ENCODE measurements at places on chromosomes 7 and 10.
A peak's percentile ranks its signal among the peaks of the same experiment; 100 is the strongest.

GRCh38 chr7:84274029-84274638 is 79.5 kb upstream of the SEMA3A start:
- DNase-seq = no peak

DNA sequence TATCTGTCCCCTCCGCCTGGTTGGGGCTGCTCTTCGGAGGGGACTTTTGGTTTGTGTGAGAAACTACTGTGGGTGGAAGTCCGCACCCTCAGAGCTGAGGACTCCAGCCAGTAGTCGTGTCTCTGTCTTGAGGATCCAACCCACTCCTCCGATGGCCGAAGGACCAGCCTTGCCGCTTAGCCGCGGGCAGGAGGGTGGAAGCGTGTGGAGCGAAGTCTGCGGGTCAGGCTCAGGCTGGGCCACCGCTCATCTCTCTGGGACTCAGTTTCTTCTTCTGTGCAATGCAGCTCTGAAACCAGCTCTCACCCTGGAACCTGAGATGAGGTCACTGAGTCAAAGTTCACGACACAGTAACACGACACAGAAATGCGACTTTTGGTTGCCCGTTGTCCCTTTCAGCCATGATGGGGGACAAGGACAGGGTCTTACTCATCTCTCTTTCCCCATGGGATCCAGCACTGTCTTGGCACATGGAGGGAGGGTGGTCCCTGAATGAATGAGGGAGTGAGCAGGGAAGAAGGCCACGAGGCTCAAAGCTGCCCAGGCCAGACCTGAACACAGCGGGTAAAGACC is 133.3 kb upstream of the PODXL start:
- no peak for DNase-seq

GRCh38 chr10:2543142-2543886 is 524.0 kb upstream of the PFKP start:
- DNase-seq = no peak

DNA sequence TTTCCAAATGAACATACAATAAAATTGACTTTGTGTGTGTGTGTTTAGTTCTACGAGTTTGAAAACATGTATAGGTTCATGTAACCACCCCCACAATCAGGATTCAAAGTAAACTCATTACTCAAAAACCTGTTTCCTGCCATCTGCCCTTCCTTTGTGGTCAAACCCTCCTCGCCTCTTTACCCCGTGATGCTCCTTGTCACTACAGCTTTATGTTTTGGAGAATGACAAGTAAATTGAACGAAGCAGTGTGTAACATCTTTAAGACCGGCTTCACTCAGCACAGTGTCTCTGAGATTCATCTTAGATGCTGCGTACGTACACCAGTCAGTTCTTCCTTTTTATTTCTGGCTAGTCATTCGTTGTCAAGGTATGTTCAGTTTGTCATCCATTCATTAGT is 54.6 kb upstream of the MKI67 start:
- DNase-seq = no peak

DNA sequence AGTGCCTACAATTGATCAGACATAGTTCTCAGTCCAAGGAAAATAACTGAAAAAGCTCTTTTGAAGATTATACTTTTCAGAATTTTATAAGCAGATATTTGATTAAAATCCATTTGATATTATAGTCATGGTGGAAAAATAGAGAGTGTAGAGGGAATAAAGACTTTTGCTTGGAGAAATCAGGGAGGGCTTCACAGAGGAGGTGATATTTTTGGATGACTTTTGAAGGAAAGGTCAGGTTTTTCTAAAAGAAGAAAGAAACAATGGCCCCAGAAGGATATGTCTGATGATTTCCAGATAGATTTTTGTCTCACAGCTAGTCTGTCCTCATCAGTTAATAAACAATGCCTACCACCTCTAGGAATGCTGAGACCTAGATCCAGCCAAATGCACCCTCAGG is 806.3 kb upstream of the CELF2 start:
- DNase-seq = no peak

DNA sequence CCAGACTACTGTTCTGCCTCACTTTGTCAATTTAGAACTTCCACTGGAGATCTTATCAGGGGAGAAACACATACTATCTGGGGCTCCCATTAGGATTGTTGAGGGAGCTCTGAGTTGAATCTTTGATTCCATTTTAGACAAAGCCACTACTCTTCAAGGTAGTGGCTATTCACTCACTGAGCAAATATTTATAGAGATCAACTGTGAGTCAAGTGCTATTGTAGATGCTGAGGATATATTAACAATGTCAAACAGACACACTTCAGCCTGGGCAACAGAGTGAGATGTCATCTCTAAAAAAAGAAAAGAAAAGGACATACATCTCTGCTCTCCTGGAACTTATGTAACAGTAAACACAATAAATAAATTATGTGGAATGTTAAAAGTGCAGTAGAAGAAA is 315.3 kb downstream of the PTEN start:
- DNase-seq = no peak

DNA sequence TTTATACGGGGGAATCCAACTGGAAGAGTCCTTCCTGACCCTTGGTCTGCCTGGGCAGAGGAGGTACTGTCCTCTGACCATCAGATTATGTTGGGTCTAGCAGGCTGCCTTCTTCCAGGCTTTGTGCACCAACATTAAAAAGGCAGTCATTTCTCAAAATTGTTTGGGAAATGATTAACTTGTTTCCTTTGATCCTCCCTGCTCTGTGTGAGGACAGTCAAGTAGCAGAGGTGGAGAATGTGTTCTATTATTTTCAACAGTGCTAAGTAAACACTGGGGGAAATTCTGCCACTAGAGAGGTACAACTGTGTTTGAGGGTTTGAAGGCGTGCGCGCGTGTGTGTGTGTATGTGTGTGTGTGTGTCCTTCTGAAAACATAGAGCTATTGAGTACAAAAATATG is 20.6 kb downstream of the ACSL5 start:
- DNase-seq = no peak

- no peak for DNase-seq
Measured at GRCh38 chr10:24343686-24344085, 134.7 kb downstream of the KIAA1217 start.

DNA sequence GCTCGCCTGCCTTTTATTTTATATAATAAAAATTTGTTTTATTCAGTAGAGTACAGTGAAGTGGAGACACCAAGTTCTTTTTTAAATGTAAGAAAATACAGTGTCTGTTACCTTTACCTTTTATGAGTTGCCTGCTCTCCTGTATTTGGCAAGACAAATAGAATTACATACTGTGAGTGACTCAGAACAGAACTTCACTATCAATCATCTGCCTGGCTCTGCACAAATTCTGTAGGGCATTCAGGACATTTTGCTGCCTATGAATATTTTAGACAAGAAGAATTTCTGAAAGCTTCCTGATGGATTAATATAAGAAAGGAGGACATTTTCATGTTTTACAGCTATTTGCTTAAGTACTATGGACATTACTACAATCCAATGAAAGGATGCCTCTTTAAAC is 135.4 kb upstream of the PHF14 start:
- no peak for DNase-seq

DNA sequence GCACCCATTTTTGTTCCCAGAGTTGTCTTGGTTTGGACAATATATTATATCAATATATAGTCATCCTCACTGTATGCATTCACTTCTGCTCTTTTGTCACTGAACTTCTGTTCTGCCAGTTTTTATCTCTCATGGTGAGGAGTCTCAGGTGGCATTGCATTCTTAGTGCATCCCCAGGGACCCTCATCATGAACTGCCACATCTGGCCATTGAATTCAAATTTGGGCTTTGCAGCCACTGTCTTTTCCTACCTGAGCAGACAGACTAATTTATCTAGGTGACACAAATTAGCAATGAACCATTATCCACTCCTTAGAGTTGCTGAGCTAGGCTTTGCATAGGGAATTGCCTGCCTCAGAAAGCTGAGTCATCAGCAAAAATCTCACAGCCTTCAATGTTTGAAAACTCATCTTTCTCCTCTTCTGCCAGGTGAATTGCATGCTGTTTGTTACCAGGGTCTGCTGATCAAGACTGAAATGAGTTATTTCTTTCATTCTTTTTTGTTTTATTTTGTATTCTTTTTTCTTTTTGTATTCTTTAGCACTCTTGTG is 316.8 kb upstream of the MTPN start:
- DNase-seq = no peak

- peak; percentile 33 for DNase-seq
Measured at GRCh38 chr7:130486114-130486953, 5.6 kb upstream of the MEST start.

DNA sequence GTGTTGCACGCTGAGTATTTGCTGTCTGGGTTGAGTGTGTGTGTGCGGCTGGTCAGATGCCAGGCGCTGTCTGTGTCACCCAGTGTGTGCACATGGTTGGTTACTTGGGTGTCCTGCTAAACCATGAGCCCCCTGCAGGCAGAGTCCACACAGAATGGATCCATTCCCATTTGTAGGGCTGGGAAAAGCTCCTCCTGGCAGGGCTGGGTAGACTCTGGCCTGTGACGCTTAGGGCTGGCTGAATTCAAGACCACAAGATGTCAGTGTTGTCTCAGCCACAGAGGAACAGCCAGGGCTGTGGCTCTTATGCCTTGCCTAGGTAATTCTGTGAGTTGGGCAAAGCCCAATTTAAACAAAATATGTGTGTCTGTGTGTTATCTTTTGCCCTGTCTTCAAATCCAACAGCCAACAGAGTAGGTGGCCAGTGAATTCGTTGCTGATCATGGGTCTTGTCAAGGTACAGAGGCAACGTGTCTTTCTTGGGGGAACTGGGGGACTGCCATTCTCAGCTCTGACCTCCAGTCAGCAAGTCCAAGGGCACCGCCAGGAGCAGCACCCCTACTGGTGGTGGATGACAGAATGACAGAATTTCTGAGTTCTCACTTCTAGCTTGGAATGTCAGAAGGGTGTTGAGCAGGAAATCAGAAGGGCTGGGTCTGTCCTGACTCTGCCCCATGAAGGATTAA is 285.1 kb downstream of the CCSER2 start:
- no peak for DNase-seq

- DNase-seq = no peak
Measured at GRCh38 chr10:79308969-79309665, 38.2 kb upstream of the PPIF start.

DNA sequence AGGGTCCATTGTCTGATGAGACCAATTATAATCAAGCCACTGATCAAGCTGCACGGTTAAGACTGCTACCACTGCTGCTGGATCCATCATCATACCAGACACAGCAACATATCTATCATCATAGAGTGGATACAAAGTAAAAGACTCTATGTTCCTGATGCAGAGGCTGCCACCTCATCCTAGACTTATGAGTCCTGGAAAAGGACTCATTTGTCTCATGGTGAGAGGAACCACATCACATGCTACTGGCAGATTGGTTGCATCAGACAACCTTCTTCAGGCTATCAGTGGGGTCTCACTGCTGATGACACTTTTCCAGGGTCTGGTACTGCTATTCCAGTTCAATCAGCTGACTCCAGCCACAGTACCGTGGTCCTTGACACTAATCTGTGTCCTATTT is 79.0 kb downstream of the ABI1 start:
- DNase-seq = no peak

DNA sequence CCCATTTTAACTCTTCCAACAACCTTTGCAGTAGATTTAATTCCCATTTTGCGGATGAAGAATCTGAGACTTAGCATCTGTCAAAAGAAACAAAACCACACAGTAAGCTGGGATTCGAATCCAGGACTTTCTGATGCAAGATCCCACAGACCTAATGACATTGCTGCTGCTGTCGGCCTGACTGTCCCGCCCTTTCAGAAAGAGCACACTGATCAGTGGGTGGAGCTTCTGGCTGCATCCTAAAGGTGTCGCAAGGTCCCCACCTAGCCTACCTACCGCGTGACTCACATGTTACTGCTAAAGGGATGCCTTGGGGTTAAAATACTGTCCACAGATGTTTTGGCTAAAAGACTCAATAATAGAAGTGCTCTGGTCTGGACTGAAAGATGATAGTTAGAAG is 134.7 kb downstream of the EMX2 start:
- DNase-seq = no peak

DNA sequence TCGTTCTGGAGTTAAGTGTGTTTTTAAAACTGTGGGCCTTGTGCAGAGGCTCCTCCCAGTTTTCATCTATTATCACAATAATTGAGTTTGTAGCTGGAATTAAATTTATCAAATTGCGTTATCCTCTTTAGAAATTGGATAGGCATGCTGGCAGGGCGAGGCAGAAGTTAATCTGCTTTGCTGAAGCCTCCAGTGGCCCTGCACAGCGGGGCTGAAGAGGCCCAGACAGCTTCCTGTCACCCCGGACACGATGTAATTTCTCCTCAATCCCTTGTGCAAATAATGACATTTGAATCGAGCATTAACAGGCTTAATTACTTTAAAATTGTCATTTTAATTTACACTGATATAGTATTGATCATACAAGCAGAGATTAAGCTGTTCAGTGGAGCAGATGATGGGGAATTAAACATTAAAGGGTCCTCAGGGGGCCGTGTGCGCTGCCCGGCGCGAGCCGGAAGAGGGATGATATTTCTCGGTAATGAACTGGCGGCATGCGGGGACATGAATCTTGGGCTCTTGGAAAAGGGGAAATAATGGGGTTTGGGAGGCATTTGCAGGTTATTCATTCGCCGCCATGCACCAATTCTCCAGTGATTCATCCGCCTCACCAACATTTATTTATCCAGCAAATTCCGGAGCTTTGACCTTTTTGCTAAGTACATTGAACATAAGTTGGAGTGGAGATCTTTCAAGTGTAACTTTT is 118.5 kb downstream of the NKX6-2 start:
- no peak for DNase-seq

DNA sequence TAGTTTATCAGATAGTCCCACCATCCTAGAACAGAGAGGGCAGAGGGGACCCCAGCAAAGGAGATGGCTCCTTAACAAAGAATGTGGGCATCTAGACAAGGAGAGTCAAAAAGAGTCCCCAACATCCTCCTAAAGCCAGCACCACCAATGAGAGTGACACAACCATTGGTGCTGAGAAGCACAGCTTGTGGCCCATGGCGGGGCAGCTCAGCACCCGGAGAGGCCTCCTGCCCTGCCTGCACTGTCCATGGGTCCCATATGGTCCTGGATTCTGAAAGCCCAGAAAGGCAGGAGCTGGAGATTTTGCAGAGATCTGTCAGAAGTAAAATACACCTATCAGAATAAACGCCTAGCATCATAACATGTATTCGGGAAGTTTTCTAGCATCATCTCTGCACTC is 311.8 kb upstream of the ZNF32 start:
- no peak for DNase-seq

Measured in stimulated activated naive CD4-positive, alpha-beta T cell (primary cell).